Glomerular endothelial cell (primary cell): ENCODE measurements at places on chromosomes 5 and 9. TPM values are rescaled to one million over a fixed set of nuclear protein-coding genes. Genes with fewer than 3 reads are reported as not detected.

TTF1 gene
- total RNA-seq = 7.9 and 9.4 TPM in 2 replicates

NUDT12 gene
- total RNA-seq = 3.0 and 5.9 TPM in 2 replicates

CFAP157 gene
- total RNA-seq = not detected in 2 replicates

RORB gene
- total RNA-seq = 0.29 TPM in 1 of 2 replicates, not detected in the other

HTR1A gene
- total RNA-seq = not detected in 2 replicates

PCDHA10 gene
- total RNA-seq = under 0.01 and 0.47 TPM in 2 replicates

COL15A1 gene
- total RNA-seq = 1.5 and 5.8 TPM in 2 replicates

SMIM33 gene
- total RNA-seq = not detected in 2 replicates

HMCN2 gene
- 0.64 TPM in 1 of 2 replicates, not detected in the other for total RNA-seq

C5orf58 gene
- total RNA-seq = not detected in 2 replicates

JAKMIP2 gene
- total RNA-seq = 0.29 and 0.44 TPM in 2 replicates
